ENCODE measurements at places on chromosomes 4 and X.

DNA sequence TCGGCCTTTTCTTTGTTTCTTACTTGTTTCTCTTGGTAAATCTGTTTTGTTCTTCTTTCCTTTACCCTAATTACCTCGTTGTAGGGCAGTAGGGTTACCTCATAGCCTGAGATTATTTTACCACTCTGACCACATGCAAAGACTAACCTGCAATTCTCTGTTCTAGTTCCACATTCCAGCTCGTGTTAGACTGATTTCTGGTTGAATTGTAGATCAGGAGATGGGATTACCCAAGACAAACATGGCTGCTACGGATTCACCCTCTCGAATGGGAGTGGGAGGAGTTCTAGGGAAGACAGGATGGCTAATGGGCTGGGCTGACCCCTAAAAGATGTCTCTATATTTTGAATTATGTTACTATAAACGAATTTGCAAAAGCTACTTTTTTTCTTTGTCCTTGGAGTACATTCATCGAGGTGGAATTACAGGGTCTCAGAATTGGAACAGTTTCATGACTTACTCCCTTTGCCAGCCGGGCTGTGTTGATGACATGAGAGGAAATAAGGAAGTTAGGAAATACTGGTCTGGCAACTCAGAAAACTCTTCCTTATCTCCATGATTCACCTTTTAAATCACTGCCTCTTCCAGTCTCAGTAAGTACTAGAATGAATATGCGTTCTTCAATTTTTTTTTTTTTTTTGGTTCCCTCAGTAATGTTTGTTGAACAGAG, 36.7 kb upstream of the FBXW7 start:
- DNase-seq: no peak

DNA sequence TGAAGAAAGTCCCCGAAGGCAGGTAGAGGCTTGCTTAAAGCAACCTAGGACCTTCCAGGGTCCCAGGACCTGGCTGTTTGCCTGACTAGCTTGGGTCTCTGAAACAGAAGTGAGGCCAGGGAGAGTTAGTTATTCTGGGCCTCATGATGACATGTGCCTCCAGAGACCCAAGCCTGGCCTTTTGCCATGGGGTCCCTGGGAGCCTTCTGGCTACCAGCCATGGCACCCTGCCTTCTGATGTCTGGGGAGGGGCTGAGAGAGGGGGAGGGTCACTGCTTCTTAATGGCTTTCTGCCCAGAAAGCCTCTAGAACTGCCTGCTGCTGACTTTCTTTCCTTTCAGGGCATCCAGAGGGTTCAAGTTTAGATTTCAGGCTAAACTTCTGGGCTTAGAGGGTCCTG, 1.0 kb upstream of the STARD8 start:
- no peak for DNase-seq

- peak; percentile 93 for DNase-seq
Observed at GRCh38 chr4:127880763-127881562, at the start of gene PLK4. Gene PLK4, plus strand, starts transcription at chr4:127880893. Its CDS starts 242 bp downstream, at chr4:127881135.

DNA sequence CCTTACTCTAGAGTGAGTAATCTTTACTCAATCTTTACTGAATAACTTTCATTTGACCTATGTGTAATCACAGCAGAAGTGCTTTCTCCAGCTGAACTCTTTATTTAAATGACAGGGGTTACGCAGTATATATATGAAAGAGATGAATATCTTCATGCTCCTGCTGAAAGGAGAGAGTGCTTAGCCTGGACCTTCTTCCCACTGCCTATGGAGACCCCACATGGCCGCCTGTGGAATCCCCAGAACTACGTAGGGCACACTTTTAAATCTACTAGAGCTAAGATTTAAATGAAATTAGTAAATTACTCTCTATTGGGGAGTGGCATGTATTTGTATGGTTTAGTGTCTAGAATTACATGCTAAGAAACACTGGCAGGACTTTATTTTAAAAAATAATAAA, 391.2 kb downstream of the ANKRD50 start:
- no peak for DNase-seq

- peak; percentile 43 for DNase-seq
Observed at GRCh38 chrX:147803948-147804347, 107.8 kb upstream of the FMR1 start.

DNA sequence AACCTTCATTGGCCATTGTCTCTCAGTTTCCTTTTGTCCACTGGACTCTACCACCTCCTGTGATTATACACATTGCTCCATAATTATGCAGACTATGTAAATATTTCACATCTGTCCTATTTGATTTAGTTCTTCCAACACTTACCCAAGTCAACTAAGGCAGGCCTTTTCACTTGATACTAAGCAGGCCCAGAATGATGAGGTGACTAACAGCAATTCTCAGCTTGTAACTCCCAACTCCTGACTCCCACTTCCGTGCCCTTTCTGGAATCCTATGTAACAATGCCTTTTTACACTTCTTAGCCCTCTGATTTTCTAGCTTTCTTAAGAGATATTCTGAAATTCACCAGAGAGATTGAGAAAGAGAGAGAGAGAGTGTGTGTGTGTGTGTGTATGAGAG, 6.6 kb downstream of the PAK3 start:
- no peak for DNase-seq

GRCh38 chr4:28508636-28509035, 1648.0 kb downstream of the STIM2 start:
- no peak for DNase-seq

DNA sequence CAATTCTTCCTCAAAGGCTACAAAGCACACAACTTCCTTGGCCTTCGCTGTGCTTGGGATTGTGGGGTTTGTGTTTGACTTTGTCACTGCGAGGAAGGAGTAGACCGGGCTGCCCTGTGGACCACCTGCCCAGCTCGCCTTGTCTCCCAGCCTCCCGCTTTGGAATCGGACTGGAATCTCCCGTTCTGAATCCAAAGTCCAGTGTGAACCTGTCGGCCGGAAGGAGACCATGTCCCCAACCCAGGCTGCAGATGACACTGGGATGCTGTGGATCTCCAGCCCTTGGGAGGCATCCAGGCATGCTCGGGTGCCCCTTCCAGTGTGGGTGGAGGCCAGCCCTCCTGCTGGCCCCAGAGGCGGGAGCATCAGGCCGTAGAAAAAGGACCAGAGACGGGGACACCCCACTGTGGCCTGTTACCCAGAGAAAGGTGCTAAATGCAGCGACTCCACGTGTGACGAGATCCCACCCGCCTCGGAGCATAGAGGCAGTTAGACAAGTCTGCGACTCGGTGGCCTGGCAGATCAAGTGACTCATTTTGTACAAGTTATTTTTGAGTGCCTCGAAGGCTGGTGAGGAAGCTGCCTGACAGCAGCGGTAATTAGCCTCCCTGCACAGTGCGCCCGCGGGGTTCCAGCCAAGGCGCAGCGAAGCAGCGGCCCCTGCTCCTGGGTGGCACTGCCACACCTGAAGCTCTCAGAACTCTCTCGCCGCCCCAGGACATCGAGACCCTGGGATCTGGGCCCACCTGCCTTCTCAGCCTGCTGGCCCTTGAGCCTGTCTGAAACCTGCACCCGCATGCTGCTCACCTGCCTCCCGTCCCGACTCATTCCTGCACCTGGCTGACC, 57.5 kb downstream of the ADRA2C start:
- no peak for DNase-seq

GRCh38 chr4:152601156-152601555, 65.3 kb upstream of the FBXW7 start:
- DNase-seq: no peak

DNA sequence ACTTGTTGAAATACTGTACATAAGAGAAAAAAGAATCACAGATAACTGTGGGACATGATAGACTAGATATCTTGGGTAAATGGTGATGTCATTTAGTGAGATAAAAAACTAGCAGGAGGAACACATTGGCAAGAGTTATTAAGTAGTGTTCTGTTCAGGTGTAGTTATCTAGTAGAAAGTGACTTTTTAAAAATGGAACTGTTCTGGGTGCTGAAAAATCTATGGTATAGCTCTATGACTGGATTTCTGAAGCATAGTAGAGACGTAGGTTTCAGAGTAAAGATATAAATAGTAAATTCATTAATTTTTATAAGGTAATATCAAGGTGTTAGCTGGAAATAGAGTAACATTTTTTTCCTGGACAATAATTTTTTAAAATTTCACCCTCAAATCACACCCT, 225.1 kb upstream of the UGT8 start:
- no peak for DNase-seq
